ENCODE measurements at places on chromosomes 5 and 9. TPM values are rescaled to one million over a fixed set of nuclear protein-coding genes. Genes with fewer than 3 reads are reported as not detected.

OSMR gene
- 0.17 TPM for total RNA-seq

MLLT3 gene
- total RNA-seq: 50.7 TPM

FAM169A gene
- 6.0 TPM for total RNA-seq

RACK1 gene
- 1,652 TPM for total RNA-seq

SLC4A9 gene
- 0.10 TPM for total RNA-seq

MVB12B gene
- total RNA-seq: 7.7 TPM

ARHGEF28 gene
- total RNA-seq: not detected

KIF20A gene
- total RNA-seq: 33.3 TPM

VLDLR gene
- total RNA-seq: 4.2 TPM

KIF4B gene
- total RNA-seq: 0.07 TPM

HEXB gene
- 88.3 TPM for total RNA-seq

CKMT2 gene
- not detected for total RNA-seq

FGF10 gene
- not detected for total RNA-seq

SLC36A2 gene
- total RNA-seq: not detected

TXNDC8 gene
- not detected for total RNA-seq

OCLN gene
- 0.34 TPM for total RNA-seq

SPATA24 gene
- total RNA-seq: 4.4 TPM

TLX3 gene
- not detected for total RNA-seq

NKD2 gene
- 4.3 TPM for total RNA-seq

SPINK13 gene
- total RNA-seq: not detected

OMD gene
- not detected for total RNA-seq

C5orf52 gene
- not detected for total RNA-seq

CSF1R gene
- 0.59 TPM for total RNA-seq

PCDHGA10 gene
- 0.27 TPM for total RNA-seq

STPG3 gene
- total RNA-seq: not detected

GFRA3 gene
- total RNA-seq: 0.17 TPM

SLC6A19 gene
- not detected for total RNA-seq

PPP2CA gene
- total RNA-seq: 137 TPM

PFN3 gene
- total RNA-seq: not detected

IL5 gene
- 0.39 TPM for total RNA-seq

ADCY2 gene
- not detected for total RNA-seq

FCN2 gene
- total RNA-seq: not detected

TRAF1 gene
- total RNA-seq: 97.1 TPM

THG1L gene
- 13.2 TPM for total RNA-seq

OR13J1 gene
- total RNA-seq: not detected

IL17B gene
- not detected for total RNA-seq

TNC gene
- total RNA-seq: 0.05 TPM

PPP3R2 gene
- total RNA-seq: not detected

PCDHA9 gene
- not detected for total RNA-seq

SPINK7 gene
- total RNA-seq: not detected

PCDHGB3 gene
- 0.88 TPM for total RNA-seq

GARIN3 gene
- not detected for total RNA-seq

SOHLH1 gene
- total RNA-seq: not detected

TMEM174 gene
- total RNA-seq: not detected

F12 gene
- total RNA-seq: 0.22 TPM

CATSPER3 gene
- total RNA-seq: 1.5 TPM

SLC25A2 gene
- 0.56 TPM for total RNA-seq

MCTP1 gene
- total RNA-seq: 0.10 TPM

CAMK4 gene
- 80.6 TPM for total RNA-seq

ITGA2 gene
- 5.4 TPM for total RNA-seq

NTNG2 gene
- 10.1 TPM for total RNA-seq

HAVCR2 gene
- 215 TPM for total RNA-seq

ZNF354B gene
- 16.8 TPM for total RNA-seq

TLE1 gene
- 0.47 TPM for total RNA-seq

TAF11L5 gene
- not detected for total RNA-seq

RUSC2 gene
- 3.6 TPM for total RNA-seq

TRMT10B gene
- total RNA-seq: 14.7 TPM
